Iris pigment epithelial cell (primary cell): ENCODE measurements at places on chromosomes 1 and 21.

DNA sequence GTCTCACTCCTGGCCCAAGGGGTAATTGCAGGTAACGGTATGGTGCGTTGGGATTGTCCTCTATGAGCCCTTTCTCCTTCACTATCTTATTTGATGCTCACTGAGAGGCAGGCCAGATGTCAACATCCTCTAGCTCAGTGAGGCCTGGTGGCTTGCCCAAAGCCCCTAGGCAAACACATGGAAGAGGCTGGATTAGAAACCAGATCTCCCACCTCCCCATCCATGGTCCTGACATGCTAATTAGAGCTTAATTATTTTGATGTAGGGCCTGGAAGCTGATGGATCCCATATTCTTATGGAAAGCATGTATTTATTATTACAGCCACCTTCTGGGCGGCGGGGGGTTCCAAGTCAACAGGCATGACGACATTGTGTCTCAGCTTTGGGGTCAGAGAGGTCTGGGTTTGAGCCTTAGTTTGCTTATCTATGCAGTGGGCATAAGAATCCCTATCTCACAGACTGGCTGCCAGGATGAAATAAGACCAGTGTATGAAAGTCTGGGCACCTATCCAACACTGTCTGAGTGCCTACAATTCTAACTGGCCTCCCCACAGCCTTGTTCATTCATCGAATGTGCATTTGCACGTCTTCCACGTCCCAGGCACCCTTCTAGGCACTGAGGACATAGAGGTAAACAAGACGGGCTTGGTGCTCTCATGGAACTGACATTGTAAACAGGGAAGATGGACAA is 6.2 kb downstream of the SMPDL3B start:
- DNase-seq = no peak

DNA sequence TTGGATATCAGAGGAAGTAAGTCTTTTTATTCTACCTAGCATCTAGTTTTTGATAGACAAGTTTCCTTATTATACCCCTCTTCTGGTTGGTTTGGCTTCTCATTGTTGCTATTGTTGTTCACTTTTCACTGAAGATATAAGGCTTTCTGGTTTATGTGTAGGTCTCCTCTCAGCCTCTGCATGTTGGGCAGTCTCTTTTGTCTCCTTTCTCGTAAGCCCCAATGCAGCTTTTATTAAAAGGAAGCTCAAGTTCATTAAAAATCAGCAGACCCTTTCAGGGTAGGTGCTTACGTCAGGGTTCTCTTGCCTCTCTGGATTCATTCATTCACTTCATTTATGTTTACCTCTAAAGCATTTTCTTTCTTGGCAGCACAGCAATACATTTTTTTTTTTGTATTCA is 4.8 kb upstream of the DHX9 start:
- no peak for DNase-seq

GRCh38 chr1:115877511-115877910 is 36.6 kb upstream of the NHLH2 start:
- peak; percentile 8 for DNase-seq

DNA sequence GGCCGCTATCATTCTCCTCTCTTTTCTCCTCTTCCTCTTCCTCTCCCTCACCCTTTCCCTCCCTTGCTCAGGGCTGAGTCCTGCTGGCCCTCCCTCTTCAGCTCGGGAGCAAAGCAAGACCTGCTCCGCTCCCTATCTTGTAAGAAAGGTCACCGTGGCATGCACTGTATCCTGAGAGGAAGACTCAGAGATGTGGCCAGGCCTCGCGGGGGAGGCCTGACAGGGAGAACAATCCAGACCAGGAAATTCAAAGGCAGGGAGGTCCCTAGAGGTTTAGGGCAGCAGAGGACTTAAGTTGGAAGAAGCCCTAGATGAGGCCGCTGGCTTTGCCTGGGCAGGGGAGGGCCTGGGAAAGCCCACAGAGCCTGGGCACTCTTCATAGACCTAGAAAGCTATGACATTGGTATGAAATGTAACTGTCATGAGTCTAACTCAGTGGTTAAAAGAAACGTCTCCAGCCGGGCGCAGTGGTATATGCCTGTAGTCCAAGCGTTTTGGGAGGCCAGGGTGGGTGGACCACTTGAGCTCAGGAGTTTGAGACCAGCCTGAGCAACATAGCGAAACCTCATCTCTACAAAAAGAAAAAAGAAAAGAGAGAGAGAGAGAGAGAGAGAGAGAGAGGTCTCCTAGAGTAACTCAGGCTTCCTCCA is 14.6 kb upstream of the PTAFR start:
- DNase-seq = no peak

- DNase-seq = peak; percentile 30
Measured at GRCh38 chr1:192443616-192444015, 126.8 kb downstream of the RGS21 start.

GRCh38 chr1:22776035-22776613 is 65.5 kb downstream of the EPHB2 start:
- no peak for DNase-seq

DNA sequence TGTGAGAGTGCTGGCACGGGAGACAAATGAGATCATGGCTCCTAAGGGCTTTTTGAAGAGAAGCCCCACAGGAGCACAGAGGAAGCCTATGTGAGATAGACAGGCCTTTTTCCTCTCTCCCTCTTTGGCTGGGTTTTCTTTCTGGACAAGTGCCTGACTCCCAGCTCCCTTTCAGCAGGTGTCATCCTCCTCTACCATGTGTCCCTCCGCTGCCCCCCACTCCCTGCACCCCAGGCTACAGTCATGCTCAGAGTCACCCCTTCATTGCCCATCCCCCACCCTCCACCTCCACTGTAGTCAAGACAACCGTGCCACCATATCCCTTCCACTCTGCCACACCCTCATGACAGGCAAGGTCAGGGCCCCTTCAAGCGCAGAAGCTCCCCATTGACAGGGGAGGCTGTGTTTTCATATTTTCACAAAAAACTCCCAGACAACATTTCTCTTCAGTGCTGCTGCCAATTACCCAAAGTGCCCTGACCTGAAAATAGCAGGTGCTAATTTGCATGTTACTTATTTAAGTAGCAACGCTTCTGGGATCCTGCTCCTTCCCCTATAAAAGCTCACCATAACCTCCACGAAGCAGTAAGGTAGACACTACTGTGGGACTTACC is 92.1 kb upstream of the IPO9 start:
- no peak for DNase-seq

DNA sequence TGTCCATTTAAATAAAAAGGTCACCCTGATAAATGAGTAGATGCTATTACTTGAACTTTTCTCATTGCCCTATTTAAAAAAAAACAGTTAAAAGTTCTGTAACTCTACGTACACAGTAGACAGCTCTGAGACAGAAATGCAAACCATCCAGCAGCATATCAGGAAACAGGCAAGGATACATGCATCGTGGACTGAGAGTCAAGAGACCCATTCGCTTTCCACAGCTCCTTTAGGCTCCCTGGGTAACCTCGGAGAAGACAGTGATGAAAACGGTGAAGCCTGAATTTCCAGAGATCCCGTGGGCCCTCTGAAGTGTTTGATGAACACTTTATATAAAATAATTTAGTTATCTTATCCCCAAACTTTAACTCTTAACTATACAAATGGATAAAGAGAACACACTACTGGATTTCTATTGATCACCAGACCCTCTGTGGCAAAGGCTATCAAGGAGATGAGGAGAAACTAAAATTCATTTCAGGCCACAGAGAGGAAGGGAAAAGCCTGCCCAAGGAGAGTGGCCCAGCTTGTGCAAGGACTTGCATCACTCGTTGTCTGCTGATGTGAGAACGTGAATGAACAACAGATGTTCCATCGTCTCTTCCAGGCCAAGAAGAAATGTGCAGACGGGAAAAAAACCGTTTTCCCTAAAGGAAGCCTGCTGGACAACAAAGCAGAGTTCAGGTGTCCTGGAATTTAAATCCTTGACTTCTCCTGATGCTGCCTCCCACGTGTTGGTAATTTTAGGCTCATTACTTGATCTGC is 131.0 kb downstream of the TGFBR3 start:
- DNase-seq = peak; percentile 44

- peak; percentile 46 for DNase-seq
Measured at GRCh38 chr1:107782217-107782845, 182.6 kb downstream of the VAV3 start.

DNA sequence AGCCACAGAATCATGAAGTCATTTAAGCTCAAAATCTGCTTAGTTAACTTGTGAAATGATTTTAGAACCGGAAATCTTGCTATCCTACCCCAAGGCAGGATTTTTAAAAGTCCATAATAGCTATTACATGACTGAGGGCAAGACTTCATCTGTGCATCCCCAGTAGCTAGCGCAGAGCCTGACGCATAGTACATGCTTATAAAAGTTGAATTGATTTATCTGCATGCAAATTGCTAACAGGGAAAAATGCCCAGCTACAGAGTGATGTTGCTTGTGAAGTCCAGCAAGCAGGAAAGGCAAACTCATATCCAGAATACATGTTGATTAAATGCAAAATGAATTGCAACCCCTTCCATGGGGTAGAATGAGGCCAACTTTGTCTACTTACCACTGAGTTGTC is 8.1 kb upstream of the MAP1LC3C start:
- DNase-seq = no peak

GRCh38 chr21:45801989-45802388 is 158.5 kb downstream of the PCBP3 start:
- DNase-seq = no peak
